ENCODE measurements at places on chromosomes 3 and 15. TPM values are rescaled to one million over a fixed set of nuclear protein-coding genes. Genes with fewer than 3 reads are reported as not detected.

DNA sequence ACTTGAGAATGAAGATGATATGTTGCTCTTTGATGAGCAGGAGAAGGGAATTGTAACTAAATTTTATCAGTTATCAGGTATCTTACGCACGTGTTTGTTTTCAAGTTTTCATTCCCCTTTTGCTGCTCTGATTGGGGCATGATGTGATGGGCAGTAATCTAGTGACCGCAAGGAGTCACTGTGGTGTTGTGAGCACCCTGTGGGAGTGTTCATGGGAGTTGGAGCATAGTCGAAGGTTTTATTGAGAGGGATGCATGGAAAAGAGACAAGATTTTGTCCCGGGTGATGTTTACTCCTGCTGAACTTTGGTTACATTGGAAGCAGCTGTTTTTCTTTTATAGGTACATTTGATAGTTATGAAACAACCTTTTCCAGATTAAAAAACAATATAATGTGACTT lies 2.1 kb downstream of the FAN1 start:
- H3K27me3 ChIP-seq: no peaks in the 10 kb centered on the region
- H3K4me1 ChIP-seq: no peaks in the 10 kb centered on the region
- DNase-seq: no peak
- peaks cover 28% of the 10 kb centered on the region for H3K36me3 ChIP-seq

GRCh38 chr3:18797378-18797777 lies 350.9 kb upstream of the KCNH8 start:
- no peaks in the 10 kb centered on the region for H3K4me1 ChIP-seq
- H3K4me3 ChIP-seq: no peak overlapping the region
- DNase-seq: no peak
- H3K27me3 ChIP-seq: no peaks in the 10 kb centered on the region
- H3K27ac ChIP-seq: no peak overlapping the region

DNA sequence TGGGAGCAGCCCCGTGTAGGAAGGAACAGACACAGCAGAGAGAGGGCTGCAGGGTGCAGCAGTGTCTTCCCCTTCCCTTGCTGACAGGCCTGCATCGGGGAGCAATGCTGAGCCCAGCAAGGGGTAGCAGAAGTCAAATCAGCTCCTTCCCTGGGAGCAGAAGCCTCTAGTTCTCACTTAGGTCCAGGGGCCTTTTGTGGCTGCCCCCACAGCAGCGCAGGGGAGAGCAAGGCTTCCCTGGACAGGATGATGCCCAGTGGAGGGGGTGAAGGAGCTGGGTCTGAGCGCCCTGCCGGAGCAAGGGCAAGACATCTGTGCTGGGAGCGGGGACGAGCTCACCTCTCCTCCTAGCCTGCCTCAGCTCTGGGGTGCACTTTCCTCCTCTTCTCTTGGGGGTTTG lies 827 bp downstream of the PLCB2 start:
- no peaks in the 10 kb centered on the region for H3K27me3 ChIP-seq
- no peak for DNase-seq
- peaks cover 26% of the 10 kb centered on the region for H3K4me1 ChIP-seq

DNA sequence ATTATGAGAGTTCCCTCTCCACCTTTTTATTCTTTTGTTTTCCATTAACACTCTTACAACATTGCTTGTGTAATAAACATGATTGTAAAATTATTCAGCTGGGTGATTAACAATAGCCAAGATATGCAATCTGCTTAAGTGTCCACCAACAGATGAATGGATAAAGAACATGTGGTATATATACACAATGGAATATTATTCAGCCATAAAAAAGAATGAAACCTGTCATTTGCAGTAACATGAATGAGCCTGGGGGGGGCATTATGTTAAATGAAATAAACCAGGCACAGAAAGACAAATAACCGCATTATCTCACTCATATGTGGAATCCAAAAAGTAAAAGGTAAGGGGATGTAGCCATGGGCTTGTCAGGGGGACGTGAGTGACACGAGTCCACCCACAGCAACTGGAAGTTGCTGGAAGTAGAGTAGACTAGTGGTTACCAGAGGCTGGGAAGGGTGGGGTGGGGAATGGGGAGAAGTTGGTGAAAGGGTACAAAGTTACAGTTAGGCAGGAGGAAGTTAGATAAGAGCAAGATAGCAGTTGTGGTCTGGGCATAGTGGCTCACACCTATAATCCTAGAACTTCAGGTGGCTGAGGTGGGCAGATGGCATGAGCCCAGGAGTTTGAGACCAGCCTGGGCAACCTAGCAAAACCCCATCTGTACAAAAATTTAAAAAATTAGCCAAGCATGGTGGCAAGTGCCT lies 28.7 kb upstream of the CD47 start:
- no peak overlapping the region for H3K27ac ChIP-seq
- H3K4me1 ChIP-seq: peaks cover 4% of the 10 kb centered on the region
- no peaks in the 10 kb centered on the region for H3K27me3 ChIP-seq
- DNase-seq: no peak

INSYN1 gene
- 39.7 TPM for total RNA-seq

MOBP gene
- 0.58 TPM for total RNA-seq

- no peaks in the 10 kb centered on the region for H3K36me3 ChIP-seq
- peak overlapping the region; percentile 15 for H3K27ac ChIP-seq
Observed at GRCh38 chr3:61594964-61595285, 33.6 kb downstream of the PTPRG start.

DNA sequence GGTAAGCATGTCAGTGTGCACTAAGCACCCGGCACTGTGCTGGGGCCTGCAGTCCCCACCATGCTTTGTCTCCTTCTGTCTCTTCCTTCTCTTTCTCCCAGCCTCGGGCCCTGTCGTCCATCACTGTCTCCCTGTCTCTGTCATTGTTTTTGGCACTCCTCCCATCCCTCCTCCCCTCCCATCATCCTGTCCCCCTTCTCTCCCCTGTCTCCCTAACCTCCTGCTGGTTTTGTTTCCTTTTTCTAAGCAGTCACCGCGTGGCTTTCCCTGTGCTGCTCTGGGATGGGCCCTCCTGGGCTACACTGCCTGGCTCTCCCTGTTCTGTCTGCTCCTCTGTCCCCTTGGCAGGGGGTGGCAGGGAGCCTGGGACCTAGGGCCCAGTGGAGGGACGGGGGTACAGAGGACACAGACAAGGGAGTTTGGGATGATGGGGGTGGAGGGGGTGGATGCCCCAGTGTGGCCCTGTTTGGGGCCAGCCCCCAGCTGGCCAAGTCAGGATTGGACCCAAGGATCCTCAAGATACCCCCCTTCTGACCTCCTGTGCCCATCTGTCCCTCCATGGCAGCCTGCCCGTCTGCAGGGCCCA lies 5.7 kb downstream of the CHST13 start:
- H3K36me3 ChIP-seq: no peaks in the 10 kb centered on the region
- no peaks in the 10 kb centered on the region for H3K27me3 ChIP-seq
- peaks cover 5% of the 10 kb centered on the region for H3K4me1 ChIP-seq

- H3K36me3 ChIP-seq: peaks cover 60% of the 10 kb centered on the region
- no peaks in the 10 kb centered on the region for H3K27me3 ChIP-seq
- H3K4me3 ChIP-seq: no peak overlapping the region
Observed at GRCh38 chr3:37323494-37323893, 149.1 kb upstream of the LRRFIP2 start.

- H3K4me1 ChIP-seq: peaks cover 34% of the 10 kb centered on the region
- no peak overlapping the region for H3K4me3 ChIP-seq
- H3K27ac ChIP-seq: no peak overlapping the region
Observed at GRCh38 chr3:15647611-15648167, 46.1 kb downstream of the BTD start.

- H3K4me3 ChIP-seq: no peak overlapping the region
- no peaks in the 10 kb centered on the region for H3K27me3 ChIP-seq
- DNase-seq: no peak
- H3K27ac ChIP-seq: no peak overlapping the region
- H3K36me3 ChIP-seq: no peaks in the 10 kb centered on the region
Observed at GRCh38 chr3:117786349-117786748, 1076.8 kb downstream of the TUSC7 start.

DNA sequence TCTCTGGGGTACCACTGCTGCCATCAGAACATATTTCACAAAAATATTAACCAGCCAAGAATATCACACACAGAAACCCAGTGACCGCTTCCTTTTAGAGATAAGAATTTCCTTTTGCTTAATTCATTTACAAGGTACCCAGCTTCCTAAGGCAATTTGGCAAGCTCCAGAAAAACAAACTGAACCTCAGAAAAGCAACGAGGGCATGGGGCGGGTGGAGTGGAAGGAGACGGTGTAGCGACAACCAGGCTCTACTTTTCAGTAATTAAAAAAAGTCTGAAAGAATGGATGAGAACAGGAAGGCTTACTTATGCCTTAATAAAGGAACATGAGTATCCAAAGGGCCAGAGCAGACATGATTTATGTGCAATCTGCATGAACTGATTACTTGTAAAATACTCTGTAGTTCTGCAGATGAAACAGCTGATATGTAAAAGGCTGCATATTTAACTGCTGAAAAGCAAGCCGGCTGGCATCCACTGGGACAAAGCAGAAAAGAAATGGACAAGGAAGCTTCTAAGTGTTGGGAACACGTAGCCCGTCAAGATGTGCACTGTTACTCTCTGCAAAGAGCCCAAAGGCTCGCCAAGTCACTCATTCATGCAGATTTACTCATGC lies 18.6 kb downstream of the RFTN1 start:
- H3K4me3 ChIP-seq: no peak overlapping the region
- no peak for DNase-seq
- H3K4me1 ChIP-seq: no peaks in the 10 kb centered on the region
- H3K27ac ChIP-seq: no peak overlapping the region
- peaks cover 18% of the 10 kb centered on the region for H3K36me3 ChIP-seq

SAXO2 gene
- total RNA-seq: not detected

GRCh38 chr15:96293441-96293840 lies 37.1 kb upstream of the NR2F2 start:
- peaks cover 4% of the 10 kb centered on the region for H3K36me3 ChIP-seq
- no peaks in the 10 kb centered on the region for H3K4me1 ChIP-seq
- no peak overlapping the region for H3K4me3 ChIP-seq
- DNase-seq: no peak
- H3K27me3 ChIP-seq: no peaks in the 10 kb centered on the region

DNA sequence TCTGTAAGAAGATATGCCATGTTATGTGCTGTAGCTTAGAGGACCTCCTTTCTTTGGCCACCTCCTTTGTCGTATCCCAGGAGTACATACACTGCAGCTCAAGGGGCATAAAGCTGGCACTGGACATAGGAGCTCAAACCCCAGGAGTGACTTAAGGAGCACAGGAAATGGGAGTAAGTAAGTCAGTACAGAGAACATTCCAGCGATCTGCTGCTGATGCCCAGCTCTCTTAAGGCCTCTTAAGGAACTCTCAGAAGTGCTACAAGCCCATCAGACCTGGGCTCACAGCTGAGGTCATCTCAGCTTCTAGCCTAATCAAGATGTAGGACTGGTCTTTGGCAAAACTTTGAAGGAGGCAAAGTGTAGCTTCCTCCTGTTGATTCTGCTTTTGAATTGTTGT lies 21.6 kb upstream of the ACTL6A start:
- H3K36me3 ChIP-seq: no peaks in the 10 kb centered on the region
- DNase-seq: no peak
- no peak overlapping the region for H3K4me3 ChIP-seq

- no peak overlapping the region for H3K4me3 ChIP-seq
- H3K27ac ChIP-seq: no peak overlapping the region
- H3K36me3 ChIP-seq: no peaks in the 10 kb centered on the region
- DNase-seq: no peak
- no peaks in the 10 kb centered on the region for H3K4me1 ChIP-seq
- H3K27me3 ChIP-seq: no peaks in the 10 kb centered on the region
Observed at GRCh38 chr3:126720596-126720995, 16.6 kb downstream of the CHCHD6 start.

GRCh38 chr3:20254268-20255117 lies 68.5 kb upstream of the SGO1 start:
- H3K27me3 ChIP-seq: no peaks in the 10 kb centered on the region
- DNase-seq: no peak
- no peak overlapping the region for H3K4me3 ChIP-seq

- H3K36me3 ChIP-seq: no peaks in the 10 kb centered on the region
- H3K4me3 ChIP-seq: no peak overlapping the region
- peaks cover 23% of the 10 kb centered on the region for H3K27me3 ChIP-seq
- peaks cover 18% of the 10 kb centered on the region for H3K4me1 ChIP-seq
- DNase-seq: peak; percentile 75
Observed at GRCh38 chr15:74768771-74769342, 13.0 kb upstream of the CSK start.

DNA sequence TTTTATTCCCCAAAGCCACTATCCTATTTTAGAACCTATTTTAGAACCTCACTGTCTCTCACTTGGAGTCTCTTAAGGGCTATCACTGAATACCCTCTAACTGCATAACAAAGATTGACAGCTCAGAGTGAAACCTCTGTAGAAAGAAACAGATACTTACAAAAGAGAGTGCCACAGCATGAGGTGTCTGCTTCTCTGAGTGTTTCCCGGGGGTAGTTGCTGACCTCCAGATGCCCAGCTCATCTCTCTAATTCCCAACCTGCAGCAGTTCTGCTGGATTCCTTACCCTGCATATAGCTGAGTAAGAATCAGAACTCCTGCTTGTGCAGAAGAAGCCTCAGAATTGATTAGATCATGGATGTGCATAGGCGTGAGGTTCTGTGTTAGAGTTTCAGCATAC lies 34.5 kb downstream of the P3H2 start:
- no peak for DNase-seq
- no peaks in the 10 kb centered on the region for H3K36me3 ChIP-seq
- no peaks in the 10 kb centered on the region for H3K27me3 ChIP-seq
- H3K27ac ChIP-seq: no peak overlapping the region
- H3K4me1 ChIP-seq: no peaks in the 10 kb centered on the region
- H3K4me3 ChIP-seq: no peak overlapping the region
